Esophagus squamous epithelium (tissue), 5 donors: ENCODE measurements at places on chromosomes 13 and 19.

- DNase-seq: no peak
Measured at GRCh38 chr19:1366899-1367870, 16.5 kb upstream of the NDUFS7 start.

- no peak for DNase-seq
Measured at GRCh38 chr13:26820871-26821270, 60.3 kb upstream of the GPR12 start.

- no peak for DNase-seq
Measured at GRCh38 chr19:6532244-6532999, 1.6 kb downstream of the TNFSF9 start.

GRCh38 chr19:6423499-6424194 is 964 bp downstream of the KHSRP start:
- no peak for DNase-seq

GRCh38 chr13:97904059-97904458 is 49.4 kb upstream of the IPO5 start:
- no peak for DNase-seq

GRCh38 chr19:17073869-17074633 is 1.2 kb downstream of the HAUS8 start:
- no peak for DNase-seq

DNA sequence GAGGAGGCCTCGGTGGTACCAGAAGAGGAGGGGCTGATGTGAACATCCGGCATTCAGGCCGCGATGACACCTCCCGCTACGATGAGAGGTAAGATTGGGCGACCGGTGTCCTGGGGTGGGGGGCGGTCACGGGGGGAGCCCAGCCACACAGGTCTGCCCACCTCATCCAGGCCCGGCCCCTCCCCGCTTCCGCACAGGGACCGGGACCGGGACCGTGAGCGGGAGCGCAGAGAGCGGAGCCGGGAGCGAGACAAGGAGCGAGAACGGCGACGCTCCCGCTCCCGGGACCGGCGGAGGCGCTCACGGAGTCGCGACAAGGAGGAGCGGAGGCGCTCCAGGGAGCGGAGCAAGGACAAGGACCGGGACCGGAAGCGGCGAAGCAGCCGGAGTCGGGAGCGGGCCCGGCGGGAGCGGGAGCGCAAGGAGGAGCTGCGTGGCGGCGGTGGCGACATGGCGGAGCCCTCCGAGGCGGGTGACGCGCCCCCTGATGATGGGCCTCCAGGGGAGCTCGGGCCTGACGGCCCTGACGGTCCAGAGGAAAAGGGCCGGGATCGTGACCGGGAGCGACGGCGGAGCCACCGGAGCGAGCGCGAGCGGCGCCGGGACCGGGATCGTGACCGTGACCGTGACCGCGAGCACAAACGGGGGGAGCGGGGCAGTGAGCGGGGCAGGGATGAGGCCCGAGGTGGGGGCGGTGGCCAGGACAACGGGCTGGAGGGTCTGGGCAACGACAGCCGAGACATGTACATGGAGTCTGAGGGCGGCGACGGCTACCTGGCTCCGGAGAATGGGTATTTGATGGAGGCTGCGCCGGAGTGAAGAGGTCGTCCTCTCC is 6.3 kb upstream of the LIN7B start:
- no peak for DNase-seq
